Activated CD4-positive, alpha-beta T cell treated with anti-CD3 and anti-CD28 coated beads for 24 hours (primary cell): ENCODE measurements at places on chromosomes 2 and 18.

DNA sequence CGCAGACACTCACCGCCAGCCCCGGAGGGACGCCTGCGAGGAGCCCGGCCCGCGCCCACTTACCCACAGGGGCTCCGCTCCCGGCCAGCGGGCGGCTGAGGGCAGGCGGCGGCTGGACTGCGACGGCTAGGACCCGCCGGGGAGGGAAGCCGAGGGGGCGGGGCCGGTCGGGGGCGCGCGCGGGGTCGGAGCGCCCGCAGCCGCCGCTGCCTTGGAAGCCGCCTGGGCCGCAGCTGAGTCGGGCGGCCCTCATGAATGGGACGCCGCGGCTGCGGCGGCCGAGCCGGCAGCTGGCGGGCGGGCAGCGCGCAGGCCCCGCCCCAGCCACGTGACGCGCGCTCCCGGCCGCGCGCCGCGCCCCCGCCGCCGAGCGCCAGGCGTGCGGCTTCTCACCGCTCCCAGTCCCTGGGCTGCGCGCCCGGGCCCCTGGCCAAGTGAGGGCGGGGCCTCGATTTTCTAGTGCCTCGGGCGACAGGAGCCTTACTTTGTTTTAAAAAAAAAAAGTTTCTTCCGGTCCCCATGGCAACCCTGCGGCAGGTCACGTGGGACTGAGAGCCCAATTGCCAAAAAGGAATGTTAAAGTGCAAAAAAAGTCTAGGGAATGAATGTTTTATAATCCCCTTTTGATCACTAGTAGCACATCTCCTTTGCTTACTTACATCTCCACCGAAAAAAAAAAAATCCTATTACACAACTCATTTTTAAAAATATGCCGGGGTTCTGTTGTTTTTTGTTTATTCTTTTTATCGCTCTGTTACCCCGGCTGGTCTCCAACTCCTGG is at the start of gene LPIN2:
LPIN2 (minus strand) TSS at position 121 of the 781 bp plus-strand sequence. CDS start 52,304 bp downstream, outside the sequence.
- peak; percentile 89 for DNase-seq

DNA sequence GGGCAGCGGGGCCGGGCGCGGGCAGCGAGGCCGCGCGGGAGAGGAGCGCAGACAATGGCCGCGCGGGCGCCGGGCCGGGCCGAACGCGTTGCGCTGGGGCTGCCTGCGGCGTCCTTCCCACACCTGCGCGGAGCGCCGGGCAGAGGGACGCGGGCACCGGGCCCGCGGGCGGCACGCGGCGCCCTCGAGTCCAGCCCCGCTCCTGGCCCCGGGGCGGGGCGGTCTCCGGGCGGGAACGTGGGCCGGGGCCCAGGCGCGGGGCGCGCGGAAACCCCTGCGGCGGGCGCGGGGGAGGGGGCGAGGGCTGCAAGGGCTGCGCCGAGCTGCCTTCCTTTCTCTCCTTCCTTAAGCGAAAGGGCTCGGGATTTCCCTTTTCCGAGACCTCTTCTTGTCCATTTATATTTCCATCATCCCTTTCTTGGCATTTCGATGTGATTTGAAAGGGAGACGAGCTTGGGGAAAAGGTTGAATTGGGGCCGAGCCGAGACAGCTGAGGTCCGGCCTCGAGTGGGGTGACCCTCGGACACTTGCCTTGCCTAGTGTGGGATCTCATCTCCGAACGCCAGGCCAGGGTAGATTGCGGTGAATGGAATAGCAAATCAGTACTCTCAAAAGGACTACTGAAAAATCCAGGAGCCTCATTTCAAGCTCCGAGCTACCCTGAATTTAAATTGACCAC is 676 bp downstream of the KLHL23 start:
- DNase-seq: no peak

DNA sequence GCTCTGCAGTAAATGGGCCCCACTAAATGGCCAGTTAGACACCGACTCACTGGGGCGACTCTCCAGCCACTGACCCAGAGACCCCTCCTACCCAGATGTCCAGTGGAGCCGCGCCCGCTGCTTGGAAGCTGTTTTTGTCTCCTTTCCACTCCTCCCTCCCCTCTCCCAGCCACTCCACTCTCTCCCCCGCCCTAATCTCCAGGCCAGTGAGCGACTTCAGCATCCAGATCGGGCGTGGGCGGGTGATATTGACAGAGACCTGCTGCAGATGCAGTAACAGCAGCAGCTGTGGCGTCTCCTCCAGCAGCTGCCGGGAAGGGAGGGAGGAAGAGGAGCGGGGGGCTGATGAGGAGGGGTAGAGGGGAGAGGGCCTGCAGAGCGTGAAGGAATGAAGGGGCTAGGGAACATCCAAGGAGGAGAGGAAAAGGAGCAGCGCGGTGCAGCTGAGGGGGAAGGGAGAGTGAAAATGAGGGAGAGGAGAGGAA is at the start of gene SCN7A:
SCN7A (minus strand) TSS at position 110 of the 485 bp plus-strand sequence. CDS start 16,553 bp downstream, outside the sequence.
- no peak for DNase-seq

DNA sequence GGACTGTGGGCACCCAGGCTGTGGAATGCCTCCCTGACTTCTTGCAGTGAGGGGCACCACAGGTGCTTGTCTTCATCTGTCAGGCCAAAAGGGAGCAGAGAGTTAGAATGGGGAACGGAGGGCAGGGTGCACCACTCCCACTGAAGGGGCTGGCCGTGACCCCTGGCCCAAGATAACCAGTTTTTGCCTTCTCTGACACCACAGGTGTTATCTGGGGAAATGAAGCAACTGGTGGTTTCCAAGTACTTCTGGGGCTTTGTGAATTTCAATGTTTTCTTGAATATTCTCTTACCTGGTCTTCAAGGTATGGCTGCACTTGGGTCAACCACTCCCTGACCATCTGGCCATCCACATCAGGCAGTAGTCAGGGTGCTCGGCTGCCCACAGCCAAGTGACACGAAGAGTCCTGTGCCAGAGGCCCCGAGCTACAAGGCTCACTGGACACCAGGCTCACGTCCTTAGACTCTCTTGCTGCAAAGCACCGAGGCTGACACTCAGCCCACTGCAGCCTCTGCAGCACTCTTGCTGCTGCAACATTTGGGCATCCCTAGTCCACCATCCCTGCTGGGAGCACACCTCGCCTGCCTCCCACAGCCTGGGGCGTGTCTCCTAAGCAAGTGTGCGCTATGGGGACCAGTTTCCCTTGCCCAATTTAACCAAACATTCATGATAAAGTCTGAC is 57.0 kb downstream of the FAM178B start:
- no peak for DNase-seq

- no peak for DNase-seq
Measured at GRCh38 chr18:24027156-24027827, 12.7 kb downstream of the TTC39C start.

DNA sequence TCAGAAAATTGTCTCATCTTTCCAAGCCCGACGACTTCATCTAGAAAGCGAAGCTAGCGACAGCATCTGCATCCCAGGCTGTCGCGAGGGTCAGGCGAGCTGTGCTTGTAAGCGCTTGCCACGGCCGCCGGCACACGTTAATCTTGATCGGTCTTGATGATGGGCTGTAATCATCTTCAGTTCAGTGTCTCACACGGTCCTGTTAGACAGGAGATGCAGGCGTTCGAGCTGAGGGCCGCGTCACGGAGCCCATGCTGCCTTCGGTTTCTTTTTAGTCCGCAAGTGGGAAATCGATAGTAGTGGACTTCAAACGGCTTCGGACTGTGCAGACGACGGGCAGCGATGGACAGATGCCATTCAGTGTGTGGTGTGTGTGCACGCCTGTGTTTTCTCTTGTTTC is 43.6 kb downstream of the ADI1 start:
- no peak for DNase-seq

GRCh38 chr2:212197776-212198175 is 340.8 kb downstream of the ERBB4 start:
- DNase-seq: no peak

GRCh38 chr18:57437766-57438671 is 2.8 kb downstream of the ONECUT2 start:
- DNase-seq: peak; percentile 68

DNA sequence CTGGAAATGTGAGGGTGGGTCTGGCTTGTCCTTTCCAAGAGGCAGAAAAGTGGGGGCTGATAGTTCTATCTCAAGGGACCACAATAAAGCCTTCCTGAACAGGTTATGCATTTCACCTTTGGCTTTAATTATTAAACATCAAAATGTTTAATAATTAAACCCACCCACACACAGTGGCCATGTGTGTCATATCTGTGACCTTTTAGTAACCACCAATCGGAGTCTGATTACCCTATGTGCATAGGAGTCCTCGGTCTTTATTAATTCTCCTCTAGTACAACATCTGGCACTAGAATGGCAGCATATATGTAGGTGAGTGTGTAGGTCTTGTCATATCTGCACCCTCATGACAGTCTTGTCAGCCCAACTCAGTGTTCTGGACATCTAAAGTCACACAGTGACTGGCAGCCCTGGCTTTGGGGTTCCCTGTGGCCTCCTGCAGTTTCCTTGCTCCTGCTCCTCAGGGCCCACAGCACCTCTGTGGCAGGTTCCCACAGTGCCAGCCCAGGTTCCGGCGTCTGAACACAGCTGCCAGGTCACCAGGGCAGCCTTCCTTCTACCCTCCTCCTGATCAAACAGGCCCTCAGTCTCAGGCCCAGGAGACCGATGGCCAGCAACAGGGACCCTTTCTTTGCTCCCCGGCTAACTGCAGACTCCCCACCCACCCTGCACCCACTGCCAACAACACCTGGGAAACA is 100.9 kb downstream of the MTCL1 start:
- no peak for DNase-seq

GRCh38 chr2:134127496-134127895 is 126.4 kb upstream of the MGAT5 start:
- DNase-seq: peak; percentile 51

- no peak for DNase-seq
Measured at GRCh38 chr2:230691005-230691647, 21.5 kb upstream of the CAB39 start.

DNA sequence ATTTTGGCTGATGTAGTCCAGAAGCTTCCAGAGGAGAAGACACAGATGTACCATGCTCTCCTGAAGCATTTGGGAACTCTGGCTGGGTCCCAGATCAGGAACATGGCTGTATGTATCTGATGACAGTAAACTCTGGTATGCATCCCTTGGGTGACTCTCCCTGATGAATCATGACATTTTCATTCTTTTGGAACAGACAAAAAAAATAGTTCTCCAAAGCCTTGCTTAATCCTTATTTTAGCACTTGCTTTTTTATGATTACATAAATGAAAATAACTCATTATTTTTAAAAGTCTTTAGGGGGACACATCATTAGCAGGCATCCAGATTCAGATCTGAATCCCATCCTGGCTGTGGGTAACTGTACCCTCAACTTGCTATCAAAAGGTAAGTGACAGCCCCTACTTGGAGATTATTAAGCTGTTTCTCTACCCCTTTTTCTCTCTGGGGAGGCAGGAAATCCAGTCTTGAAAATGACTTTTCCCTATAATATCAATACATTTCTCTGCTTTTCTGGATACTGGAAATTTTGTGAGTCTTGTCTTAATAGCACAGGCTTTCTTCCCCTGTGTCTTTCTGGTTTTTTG is 23.3 kb downstream of the AOX1 start:
- DNase-seq: no peak

DNA sequence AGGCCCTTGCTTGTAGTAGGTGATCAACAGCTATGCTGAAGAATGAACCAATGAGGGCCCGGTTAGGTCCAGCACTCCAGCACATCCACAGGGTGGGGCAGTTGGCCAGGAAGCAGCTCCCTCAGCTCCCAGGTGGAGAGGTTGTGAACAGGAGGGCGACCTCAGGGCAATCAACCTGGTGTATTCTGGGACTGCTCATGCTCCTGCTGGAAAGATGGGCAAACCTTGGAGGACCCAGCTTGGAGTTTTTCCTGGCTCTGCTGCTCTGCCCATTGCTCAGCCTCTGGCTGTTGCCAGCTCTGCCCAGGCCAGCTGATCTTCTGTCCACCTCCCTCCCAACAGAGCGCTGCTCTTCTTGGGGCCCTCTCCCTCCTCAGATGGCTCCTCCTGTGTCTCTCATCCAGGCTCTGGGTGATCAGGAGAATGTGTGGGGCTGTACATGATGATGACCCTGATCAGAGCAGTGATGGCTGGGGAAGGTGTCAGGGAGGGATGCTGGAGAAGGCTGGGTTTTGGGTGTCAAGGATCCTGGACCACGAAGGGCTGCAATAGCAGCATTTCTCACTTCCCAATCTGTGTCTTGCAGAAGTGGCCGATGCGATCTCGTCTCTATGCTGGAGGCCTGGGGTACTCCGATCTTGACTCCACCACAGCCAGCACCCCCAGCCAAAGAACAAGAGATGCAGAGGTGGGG is 3.4 kb downstream of the TCF23 start:
- DNase-seq: no peak

DNA sequence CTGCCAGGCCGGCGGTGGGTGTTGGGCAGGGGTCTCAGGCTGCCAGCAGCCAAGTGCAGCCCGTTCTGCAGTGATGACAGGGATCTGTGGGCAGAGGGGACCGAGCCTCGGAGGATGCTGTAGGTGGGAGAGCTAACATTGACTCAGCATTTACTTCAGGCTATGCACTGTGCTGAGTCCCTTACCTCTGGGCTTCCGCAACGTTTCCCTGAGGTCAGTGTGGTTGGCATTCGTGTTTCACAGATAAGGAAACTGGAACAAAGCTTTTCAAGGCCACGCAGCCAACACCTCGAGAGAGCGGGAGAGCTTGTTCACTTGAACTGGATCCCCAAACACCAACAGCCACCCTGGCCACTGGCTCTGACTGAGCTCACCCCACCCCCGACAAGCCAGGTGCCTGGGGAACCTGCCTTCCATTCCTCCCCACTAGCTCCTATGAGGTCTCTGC is 839 bp upstream of the GPR148 start:
- peak; percentile 7 for DNase-seq
